Fibroblast of upper back skin (primary cell): ENCODE measurements at places on chromosomes 16 and 17.

GRCh38 chr17:80962356-80963329 is 29.0 kb upstream of the CHMP6 start:
- no peak for DNase-seq

GRCh38 chr17:19370493-19370960 is 7.8 kb upstream of the MAPK7 start:
- DNase-seq: no peak

GRCh38 chr16:8094696-8095095 is 495.6 kb downstream of the TMEM114 start:
- DNase-seq: no peak

- peak; percentile 88 for DNase-seq
These were observed 6.2 kb downstream of the LPCAT2 start for GRCh38 chr16:55515111-55515510.

GRCh38 chr17:61366715-61367413 is 32.8 kb upstream of the TBX2 start:
- DNase-seq: no peak

GRCh38 chr17:77186141-77186604 is 45.4 kb downstream of the SEC14L1 start:
- DNase-seq: no peak

GRCh38 chr17:69969897-69970296 is 105.1 kb upstream of the KCNJ16 start:
- no peak for DNase-seq

DNA sequence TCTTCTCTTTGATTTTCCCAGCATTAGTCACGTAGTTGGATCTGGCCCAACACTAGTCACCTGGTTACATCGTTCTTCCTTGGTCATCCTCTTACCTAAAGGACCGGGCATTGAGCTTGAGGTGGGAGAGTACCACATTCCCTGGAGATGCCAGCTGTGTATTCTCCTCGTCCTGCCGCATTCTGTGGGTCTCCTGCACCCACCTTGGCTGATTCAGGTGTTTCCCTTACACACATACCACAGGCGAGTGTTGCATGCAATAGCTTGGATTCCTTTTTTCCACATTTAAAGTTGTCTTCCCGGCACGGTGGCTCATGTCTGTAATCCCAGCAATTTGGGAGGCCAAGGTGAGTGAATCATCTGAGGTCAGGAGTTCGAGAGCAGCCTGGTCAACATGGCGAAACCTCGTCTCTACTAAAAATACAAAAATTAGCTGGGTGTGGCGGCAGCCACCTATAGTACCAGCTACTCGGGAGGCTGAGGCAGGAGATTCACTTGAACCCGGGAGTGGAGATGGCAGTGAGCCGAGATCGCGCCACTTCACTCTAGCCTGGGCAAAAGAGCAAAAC is 21.6 kb upstream of the CLEC18C start:
- DNase-seq: no peak

- DNase-seq: no peak
These were observed 121.4 kb downstream of the SKAP1 start for GRCh38 chr17:48308581-48308980.

DNA sequence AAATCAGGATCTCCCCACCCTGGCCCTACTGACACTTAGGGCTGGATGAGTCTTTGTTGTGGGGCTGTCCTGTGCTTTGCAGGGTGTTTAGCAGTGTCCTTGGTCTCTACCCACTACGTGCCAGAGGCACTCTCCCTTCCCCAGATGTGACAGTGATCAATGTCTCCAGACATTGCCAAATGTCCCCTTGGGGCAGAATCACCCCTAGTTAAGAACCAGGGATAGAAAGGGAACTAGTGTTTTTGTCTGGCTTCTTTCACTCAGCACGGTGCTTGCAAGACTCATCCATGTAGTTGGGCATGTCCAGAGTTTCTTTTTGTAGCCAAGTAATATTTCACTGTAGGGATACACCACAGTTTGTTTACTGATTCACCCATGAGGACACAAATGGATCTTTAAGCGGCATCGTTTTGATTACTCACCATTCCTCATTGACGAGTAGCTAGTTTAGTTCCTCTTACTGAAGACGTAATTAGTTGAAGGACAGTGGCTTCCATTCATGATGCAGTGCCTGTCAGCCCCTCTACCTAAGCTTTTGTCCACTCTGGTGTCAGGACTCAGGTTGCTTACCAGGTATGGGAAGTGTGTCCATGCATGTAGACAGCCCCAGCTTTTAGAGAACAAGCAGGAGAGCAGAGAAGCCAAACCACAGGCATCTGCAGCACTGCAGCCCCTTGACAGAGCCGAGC is 26.0 kb upstream of the ITGB4 start:
- no peak for DNase-seq

GRCh38 chr16:49019081-49019633 is 262.5 kb downstream of the CBLN1 start:
- peak; percentile 59 for DNase-seq

GRCh38 chr16:80507538-80507937 is 33.3 kb upstream of the DYNLRB2 start:
- no peak for DNase-seq

DNA sequence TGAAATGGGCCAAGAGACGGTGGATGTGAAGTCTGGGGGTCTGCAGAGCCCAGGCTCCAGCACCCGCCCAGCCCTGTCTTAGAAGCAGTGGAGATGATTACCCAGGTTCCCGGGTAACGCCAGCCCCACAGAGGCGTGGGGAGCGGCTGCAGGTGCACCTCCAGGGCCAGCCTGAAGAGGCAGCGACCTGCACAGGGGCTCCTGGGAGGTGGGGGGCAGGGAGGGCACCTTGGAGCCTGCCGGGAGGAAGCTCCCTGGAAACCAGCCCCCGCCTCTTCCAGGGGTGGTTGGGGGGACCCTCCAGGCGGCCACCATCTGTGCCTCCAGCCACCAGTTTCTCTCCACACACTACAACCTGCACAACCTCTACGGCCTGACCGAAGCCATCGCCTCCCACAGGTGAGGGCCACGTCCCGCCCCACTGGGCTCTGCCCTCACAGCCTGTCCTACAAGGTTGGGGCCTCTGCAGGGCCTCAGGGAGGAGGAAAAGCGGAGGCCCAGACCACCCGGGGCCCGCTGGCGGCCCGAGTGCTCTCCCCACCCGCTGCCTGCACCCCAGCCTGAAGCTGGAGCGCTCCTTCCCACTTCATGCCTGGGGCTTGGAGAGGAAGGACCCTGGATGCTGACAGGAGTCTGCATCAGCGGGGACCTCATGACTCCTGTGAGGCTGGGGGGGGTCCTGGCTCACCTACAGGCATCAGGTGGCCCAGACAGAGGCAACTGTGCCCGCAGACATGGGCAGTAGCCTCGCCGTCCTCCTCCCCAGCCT is 10.5 kb downstream of the GAA start:
- DNase-seq: no peak

- DNase-seq: no peak
These were observed 199.1 kb upstream of the GSE1 start for GRCh38 chr16:85413691-85414663.

- DNase-seq: no peak
These were observed 118.1 kb downstream of the GSG1L start for GRCh38 chr16:27945233-27945973.

- DNase-seq: no peak
These were observed 1.7 kb upstream of the IGF2BP1 start for GRCh38 chr17:48995304-48995973.

DNA sequence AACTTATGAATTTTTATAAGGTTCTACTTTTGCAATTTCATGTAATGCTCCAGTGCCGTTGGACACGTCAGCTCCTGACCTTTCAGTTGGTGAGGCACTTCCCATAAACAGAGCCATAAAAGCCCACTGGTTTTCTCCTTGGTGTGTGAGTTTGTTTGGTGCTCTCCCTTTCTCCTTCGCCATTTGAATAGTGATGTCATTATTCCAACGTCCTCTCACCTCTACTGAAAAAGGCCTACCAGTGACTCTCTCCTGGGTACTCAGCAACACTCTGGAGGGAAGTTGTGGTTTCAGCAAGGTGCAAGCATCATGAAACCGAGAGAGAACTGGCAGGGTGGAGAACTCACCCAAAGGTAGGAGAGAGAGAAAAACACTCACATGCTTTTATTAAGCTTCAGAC is 29.6 kb upstream of the HNF1B start:
- no peak for DNase-seq
